ENCODE measurements at places on chromosomes 7 and 10.
A peak's percentile ranks its signal among the peaks of the same experiment; 100 is the strongest.

GRCh38 chr10:78571286-78571685 lies 497.5 kb upstream of the ZMIZ1 start:
- no peak for DNase-seq

- DNase-seq, result no peak
Observed at GRCh38 chr7:1560620-1561031, 4.6 kb upstream of the TMEM184A start.

DNA sequence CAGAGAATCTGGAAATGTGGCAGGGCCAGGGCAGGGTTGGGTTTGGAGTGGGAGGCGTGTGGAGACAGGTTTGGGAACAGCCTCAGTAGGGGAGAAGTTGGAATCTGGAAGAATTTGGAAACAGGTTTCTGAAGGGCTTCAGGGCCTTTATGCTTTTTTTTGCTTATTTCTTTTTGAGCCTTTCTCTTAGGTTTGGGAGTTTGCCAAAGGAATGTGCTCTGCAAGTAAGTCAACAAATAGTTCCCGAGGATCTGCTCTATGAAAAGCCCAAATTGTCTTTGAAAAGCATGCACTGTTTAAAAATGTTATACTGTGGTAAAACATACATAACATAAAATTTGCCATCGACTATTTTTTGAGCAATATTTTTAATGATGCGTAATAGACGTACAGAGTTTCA lies 86.7 kb upstream of the ADRB1 start:
- DNase-seq, result no peak

DNA sequence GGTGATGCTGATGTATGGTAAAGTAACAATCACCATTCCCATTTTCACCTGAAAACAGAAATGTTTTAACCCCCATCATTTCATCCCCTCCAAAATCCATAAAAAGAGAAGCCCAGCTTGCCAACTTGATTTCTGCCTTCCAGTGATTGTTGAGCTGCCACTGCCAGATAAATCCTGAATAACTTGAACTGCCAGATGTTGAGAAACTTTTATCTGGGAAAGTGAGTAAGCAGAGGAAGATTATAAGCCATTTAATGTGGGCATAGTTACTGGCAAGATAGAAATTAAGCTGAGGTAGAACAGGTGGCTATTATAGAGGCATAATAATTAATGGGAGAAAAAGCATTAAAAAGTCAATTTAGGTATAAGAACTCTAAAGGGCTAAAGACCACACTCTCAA lies 534.1 kb downstream of the ANKRD7 start:
- no peak for DNase-seq

DNA sequence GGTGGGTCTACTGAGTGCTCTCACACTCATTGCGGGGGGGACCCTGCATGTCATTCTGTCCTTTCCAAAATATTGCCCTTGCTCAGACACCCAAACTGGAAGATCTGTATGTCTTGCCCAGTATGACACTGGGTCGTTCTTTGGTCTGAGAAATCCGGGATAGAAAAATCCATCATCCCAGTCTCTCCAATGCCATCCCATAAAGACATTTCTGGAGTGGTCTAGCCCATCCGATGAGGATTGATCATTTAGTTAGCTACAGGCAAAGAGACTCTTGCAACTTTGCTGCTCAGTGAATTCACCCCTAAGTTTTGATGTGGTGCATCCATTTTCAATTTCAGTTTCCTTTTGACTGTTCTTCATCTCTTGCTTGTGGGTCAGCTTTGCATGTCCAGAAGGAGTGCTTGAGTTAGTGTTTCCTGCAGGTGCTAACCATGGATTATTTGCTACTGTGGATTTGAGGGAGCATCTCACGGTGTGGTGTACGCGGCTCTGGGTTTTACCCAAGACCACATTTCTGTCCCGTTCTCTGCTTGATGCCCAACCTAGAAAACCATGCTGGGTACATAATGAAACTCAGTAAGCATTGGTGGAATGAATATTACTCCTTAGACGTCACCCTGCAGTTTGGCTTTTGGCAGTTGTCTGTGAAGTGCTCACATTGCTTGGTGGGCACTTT lies 247.0 kb upstream of the MKI67 start:
- DNase-seq, result no peak

GRCh38 chr10:33142295-33142694 lies 184.3 kb upstream of the ITGB1 start:
- no peak for DNase-seq

- no peak for DNase-seq
Observed at GRCh38 chr7:143987513-143987912, 12.6 kb upstream of the OR6B1 start.

DNA sequence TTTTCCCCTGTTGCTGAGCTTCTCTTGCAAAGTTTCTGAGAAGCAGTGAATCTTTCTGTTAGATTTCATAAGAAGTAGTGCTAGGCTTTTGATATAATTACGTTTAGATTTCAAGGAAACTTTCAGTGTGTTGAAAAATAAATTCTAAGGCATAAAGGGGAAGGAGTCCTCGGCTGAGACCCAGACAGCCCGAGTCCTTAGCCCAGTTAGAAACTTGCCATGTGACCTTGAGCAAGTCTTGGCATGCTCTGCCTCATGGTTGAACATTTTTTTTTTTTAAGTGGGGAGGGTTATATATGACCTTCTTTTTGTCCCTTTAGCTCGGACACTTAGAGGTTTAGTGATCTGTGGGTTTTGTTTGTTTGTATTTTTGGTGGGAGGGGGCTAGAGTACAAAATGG lies 117.5 kb downstream of the TCF7L2 start:
- DNase-seq, result no peak

- DNase-seq, result no peak
Observed at GRCh38 chr10:73433538-73433867, at the start of gene MSS51. Gene MSS51 (minus strand): TSS chr10:73433561. CDS start chr10:73428284, 5,277 bp downstream.

DNA sequence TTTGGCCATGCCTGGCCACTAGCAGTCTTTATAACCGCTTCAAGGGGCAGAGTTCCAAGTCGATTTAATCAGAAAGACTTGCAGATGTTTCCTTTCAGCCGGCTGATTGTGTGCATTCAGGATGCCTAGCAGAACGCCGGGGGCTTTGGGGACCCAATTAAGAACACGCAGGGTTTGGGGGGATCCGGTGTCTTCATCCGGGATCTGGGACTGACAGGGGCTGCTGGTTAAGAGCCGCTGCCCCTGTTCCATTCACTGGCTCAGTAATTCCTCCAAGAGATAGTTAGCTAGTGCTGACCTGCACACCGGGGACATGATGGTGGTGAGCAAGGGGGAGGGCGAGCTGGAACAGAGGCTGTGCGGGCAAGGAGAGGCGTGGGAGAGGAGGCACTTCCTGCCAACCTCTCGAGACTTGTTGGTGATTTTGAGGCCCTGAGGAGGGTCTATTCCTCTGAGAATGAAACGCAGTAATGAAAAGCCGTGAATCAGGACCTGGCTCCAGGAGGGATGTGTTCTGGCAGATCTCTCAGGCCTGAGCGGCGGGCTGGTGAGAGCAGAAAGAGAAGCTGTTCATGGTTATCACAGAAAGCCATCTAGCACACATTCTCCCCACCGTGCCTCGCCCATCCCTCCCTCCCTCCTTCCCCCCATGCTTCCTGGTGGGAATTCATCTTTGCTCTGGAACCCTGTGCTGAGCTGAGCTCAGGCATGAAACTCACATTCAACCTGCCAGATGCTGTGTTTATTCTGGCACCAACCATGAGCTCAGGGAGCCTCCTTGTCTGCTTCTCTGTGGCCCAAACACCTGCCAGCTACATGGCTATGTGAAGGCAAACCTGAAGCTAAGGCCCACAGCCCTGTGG lies 152.0 kb downstream of the CCDC3 start:
- peak; percentile 28 for DNase-seq

DNA sequence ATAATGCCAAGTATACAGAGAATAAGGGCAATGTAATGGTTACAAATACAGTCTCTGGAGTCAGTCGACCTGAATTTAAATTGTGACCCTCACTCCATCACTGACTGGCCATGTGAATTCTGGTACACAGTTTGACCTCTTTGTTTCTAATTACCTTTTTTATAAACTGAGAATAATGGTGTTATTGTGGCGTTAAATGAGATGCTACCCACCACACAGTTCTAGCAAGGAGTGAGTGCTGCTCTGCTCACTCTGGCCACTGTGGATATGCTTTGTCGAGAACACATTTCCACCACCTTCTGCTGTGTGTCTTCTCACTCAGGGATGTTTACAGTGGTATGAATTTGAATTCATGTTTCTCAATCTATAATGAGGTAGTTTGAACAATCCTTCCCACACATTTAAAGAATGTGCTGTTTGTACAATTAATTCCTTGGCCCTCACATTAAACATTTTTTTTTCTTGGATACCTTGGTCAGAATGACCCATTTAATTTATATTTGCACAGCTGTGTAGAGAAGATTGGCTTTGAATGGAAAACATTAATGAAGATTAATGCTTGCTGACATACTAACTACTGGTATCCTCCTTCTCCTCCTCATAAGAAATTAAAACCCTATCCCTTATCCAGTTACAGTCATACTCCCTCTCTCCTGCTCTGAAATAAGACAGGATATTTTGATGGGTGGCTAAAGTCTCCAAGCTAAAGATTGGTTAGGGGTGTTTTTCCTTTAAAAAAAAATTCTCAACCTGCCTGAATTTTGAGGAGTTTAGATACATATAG lies 42.4 kb downstream of the PLCE1 start:
- no peak for DNase-seq

- no peak for DNase-seq
Observed at GRCh38 chr7:7100432-7100849, 81.9 kb upstream of the C1GALT1 start.

- no peak for DNase-seq
Observed at GRCh38 chr10:44045020-44045419, 339.9 kb downstream of the CXCL12 start.

DNA sequence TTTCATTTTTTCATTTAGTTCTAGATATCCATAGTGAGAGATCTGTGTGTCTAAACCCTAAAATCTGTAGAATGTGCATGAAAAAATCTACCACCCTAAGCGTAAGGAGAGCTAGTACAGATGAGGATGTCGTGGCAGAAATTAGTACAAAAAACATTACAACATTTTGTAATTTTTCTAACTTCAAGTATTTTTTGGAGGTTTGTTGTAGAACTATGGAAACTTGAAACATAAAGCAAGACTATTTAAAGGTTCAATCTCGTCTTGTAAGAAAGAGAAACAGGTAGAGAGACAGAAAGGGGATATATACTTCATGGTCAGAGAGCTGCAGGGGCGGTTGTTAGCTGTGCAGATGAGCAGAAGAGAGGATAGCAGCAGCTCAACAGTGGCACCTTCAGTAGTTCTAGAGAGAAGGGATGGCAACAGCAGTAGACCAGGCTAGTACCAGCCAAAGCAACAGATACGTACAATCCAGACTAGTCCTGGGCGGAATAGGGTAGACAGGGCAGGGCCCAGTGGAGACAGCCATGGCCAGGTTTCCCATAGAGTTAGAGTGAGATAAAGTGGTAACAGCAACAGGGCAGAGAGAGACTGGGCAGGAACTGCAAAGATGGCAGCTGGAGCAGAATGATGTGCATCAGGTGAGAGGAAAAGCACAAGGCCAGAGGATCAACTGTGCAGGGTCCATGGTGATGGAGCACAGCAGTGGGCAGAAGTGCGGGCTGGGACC lies 145.2 kb downstream of the FRMD4A start:
- peak; percentile 62 for DNase-seq

- peak; percentile 5 for DNase-seq
Observed at GRCh38 chr7:127683776-127684681, 32.0 kb downstream of the SND1 start.

- no peak for DNase-seq
Observed at GRCh38 chr7:44122529-44122928, 819 bp downstream of the POLD2 start.

DNA sequence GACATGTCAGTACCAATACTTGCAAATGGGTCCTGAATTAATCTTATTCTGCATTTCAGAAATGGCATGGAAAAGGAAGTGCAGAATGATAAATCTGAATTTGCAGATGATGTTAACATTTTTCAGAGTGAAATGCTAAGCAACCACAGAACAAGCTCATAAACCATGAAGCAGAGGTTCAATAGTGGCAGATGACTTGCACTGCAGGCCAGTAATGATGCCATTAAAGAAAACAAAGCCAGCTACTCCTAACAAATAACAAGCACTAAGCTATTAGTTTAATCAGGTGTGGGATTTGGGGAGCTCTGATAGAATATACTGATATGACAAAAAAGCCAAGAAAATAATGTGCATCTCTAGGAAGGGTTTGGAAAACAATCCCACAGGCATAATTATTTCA lies 85.4 kb downstream of the FAM13C start:
- peak; percentile 24 for DNase-seq

DNA sequence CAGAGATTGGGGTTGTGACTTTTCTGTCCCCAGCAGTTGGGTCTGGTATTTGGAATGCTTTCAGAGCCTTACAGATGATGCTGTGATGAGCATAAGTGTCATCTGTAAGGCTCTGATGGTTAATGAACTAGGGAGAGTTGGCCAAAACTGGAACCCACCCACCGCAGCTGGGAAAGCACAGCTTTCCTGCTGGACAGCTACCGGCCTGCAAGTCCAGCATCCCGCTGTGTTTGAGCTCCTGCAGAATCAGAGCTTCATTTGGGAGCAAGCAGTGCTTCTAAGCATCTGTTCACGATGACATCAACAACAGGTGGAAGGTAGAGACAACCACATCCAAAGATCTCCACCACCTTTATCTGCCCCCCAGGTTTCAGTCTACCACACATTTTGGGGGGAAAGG lies 11.7 kb downstream of the UCN3 start:
- DNase-seq, result no peak

GRCh38 chr10:98376485-98376884 lies 38.5 kb downstream of the PYROXD2 start:
- DNase-seq, result no peak

GRCh38 chr10:78746155-78746763 lies 322.5 kb upstream of the ZMIZ1 start:
- DNase-seq, result no peak

DNA sequence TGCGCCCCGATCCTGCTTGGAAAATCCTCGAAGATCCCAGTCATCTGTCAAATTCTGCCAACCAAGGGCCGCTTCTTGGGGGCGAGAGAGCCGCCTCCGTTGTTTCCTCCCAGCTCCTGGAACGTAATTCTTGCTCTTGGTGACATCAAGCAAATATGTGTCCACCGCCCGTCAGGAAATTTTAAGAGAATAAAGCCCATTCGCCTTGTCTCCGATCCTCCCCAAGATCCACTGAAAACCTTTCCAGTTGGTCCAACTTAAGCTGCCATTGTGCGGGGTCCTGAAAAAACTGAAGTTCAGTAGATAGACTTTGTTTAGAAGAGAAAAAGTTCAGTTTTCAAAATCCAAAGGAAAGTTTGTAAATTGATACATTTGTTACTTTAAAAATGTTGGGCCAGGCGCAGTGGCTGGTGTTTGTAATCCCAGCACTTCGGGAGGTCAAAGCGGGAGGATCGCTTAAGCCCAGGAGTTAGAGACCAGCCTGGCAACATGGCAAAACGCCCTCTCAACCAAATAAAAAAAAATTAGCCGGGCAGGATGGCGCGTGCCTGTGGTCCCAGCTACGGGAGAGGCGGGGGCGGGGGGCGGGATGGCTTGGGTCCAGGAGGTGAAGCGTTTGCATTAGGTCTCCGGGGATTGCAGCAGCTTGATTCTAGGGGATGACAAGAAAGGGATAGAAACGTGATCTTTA lies 1.0 kb upstream of the ZNF800 start:
- no peak for DNase-seq

GRCh38 chr10:74620626-74621025 lies 205.8 kb upstream of the KAT6B start:
- no peak for DNase-seq
